ENCODE measurements at places on chromosomes 7 and 10.

GRCh38 chr7:29764227-29764626 lies 42.1 kb upstream of the WIPF3 start:
- no peak for DNase-seq

GRCh38 chr10:4070184-4070583 lies 285.2 kb upstream of the KLF6 start:
- DNase-seq = no peak

- no peak for DNase-seq
Observed at GRCh38 chr7:105017657-105018365, 3.8 kb downstream of the KMT2E start.

DNA sequence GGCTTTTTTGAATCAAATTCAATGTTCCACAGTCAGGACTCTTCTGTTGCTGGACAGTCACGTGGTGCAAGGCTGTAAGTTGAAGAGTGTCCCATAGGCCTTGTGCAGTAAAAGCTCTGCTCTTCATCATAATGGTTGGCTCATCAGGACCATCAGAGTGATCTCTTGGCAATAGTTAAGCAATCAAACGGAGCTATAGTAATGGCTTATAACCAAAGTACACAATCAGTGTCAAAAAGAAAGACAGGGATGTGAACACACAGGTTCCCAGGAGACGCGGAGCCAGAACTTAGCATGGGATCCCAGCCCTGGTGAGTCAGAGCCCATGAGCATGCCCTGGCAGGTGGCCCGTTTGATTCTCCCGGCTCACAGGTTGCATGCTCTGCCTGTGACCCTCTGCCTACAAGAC lies 10.8 kb upstream of the GPNMB start:
- peak; percentile 97 for DNase-seq

- DNase-seq = no peak
Observed at GRCh38 chr7:74009719-74010118, 18.3 kb upstream of the ELN start.

GRCh38 chr10:119821182-119821581 lies 51.5 kb downstream of the MCMBP start:
- DNase-seq = no peak

GRCh38 chr7:94974423-94974822 lies 67.0 kb downstream of the PPP1R9A start:
- DNase-seq = no peak
